ENCODE measurements at places on chromosomes 3 and 15. TPM values are rescaled to one million over a fixed set of nuclear protein-coding genes. Genes with fewer than 3 reads are reported as not detected.

DNA sequence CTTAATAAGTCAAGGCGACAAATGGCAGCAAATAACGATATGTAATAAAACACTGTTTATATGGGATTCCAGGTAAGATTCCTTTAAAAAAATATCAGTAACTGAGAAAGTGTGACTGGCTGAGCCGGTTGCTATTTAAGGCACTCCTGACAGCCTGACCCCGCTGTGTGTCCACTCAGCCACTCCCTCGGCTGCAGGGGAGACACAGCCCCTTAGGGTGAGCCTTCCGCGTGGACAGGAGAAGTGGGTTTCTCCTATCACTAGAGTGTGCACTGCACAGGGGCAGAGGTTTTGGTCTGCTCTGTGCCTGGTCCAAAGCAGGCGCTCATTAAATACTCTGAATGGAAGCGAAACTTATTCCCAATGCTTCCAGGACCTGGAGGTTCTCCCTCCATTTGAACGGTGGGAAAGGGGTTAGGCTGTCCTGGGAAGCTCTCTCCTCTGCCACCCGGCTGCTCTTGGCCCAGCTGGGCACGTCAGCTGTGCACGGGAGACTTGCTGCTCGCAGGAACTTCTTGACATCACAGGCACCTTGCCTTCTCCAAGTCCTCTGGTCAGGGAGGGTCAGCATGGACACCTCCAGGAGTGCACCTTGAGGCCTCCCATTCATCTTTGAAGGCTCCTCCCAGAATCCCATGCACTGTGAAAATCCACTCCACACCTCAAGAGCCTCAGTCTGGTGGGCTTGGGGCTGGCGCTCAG, 43.3 kb upstream of the SLCO2A1 start:
- H3K27me3 ChIP-seq = no peaks in the 10 kb centered on the region
- H3K36me3 ChIP-seq = no peaks in the 10 kb centered on the region
- no peaks in the 10 kb centered on the region for H3K4me1 ChIP-seq
- H3K27ac ChIP-seq = no peak overlapping the region
- no peak for DNase-seq

GRCh38 chr15:72198356-72199204, 993 bp upstream of the GRAMD2A start:
- H3K4me3 ChIP-seq = peak overlapping the region; percentile 51
- H3K36me3 ChIP-seq = peaks cover 53% of the 10 kb centered on the region
- H3K27ac ChIP-seq = no peak overlapping the region
- H3K4me1 ChIP-seq = peaks cover 16% of the 10 kb centered on the region
- DNase-seq = no peak

DNA sequence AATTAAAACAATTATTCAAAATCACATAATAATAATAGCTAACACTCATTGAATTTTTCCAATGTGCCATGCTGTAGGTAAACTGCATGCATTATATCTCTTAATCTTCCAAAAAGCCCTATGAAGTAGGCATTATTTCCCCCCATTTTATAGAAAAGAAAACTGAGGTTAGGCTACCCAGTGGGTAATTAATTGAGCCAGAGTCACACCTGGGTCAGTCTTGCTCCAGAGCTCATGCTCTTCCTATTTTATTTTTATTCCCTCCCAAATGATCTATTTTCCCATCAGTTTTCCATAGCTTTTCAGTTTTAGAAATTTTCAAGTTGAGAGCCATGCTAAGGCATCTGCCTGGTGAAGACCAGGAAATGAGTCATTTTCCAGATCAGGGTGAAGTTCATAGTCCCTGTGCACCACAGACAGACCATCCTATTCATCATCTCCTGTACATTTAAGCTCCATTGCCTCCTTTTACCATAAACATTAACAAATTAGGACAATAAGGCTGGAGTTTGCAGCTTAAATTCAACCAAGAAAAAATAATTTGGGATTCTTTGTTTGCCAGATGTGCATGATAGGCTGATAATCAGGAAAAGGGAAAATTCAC, 417.3 kb downstream of the OTOL1 start:
- H3K4me1 ChIP-seq = no peaks in the 10 kb centered on the region
- H3K27ac ChIP-seq = no peak overlapping the region
- no peak for DNase-seq

DNA sequence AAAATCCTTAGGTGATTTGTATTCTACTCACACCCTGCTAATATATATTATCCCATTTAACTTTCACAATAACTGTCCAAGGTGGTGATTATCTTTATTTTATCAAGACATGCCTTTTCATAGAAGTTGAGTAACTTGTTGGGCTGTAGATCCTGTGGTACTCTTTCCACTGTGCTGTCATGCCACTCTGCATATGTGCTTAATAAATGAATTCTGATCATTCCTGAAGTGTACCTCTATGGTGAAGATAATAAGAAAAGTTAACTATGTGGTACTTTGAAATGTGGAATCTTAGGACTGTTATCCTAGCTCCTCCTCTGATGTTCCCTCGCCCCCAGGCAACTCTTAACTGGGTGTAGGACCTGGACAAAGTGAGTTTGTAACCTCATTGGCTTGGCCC, 5.2 kb downstream of the SNRK start:
- peaks cover 48% of the 10 kb centered on the region for H3K36me3 ChIP-seq
- peaks cover 75% of the 10 kb centered on the region for H3K4me1 ChIP-seq
- H3K27me3 ChIP-seq = no peaks in the 10 kb centered on the region
- peak overlapping the region; percentile 73 for H3K27ac ChIP-seq
- H3K4me3 ChIP-seq = peak overlapping the region; percentile 92

DNA sequence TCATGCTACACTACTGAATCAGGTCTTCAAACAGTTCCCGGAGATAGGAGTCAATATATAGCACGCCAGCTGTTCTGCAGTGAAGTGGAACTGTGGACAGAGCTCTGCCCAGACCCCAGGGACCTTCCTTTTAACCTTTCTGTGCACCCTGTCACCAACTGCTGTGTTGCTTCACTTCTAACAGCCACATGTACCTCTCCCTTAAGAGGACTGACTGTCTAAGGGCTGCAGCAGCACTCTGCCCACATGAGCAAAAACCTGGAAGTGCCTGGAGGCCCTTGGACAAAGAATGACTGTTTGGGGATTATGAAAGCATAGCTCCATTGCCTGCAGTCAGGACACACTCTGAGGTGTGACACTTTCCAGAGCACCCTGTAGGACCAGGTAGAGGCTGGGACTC, 88.3 kb upstream of the CTNNB1 start:
- no peak overlapping the region for H3K4me3 ChIP-seq
- no peak for DNase-seq
- no peaks in the 10 kb centered on the region for H3K4me1 ChIP-seq
- H3K36me3 ChIP-seq = no peaks in the 10 kb centered on the region
- H3K27me3 ChIP-seq = peaks cover 3% of the 10 kb centered on the region

DNA sequence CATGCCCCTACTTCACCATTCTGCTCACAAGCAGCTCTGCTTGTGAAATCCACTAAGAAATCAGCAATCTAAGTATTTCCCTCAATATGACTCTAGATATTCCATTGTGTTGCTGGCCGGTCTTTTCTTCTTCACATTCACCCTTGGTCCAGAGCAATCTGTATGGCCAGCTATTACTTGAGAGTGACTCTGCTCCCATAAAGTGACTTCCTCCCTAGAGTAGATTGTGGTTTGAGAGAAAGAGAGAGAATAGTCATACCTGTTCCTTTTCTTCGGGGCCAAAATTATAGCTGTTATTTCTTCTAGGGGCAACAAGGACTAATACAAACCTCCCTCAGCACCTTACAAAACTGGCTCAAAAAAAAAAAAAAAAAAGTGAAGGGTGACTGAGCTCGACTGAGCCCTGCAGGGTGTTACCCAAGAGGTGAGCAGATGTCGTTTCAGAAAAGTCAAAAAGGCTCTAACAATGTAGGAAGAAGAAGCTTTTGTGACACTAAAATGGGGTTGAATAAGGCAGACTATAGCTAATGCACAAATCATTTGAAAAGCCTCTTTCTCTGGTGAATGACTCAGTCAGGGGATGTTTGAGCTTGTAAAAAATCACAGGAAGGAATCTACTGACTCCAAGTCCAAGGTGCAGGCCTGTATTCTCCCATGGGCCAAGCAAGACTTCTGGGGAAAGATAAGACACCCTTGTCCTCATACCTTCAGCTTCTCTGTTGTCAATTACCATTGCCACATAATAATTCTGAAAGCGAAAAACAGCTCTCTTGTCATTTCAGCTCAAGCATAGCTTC, 161.0 kb upstream of the SLC24A5 start:
- no peak overlapping the region for H3K4me3 ChIP-seq
- no peaks in the 10 kb centered on the region for H3K36me3 ChIP-seq
- peaks cover 12% of the 10 kb centered on the region for H3K4me1 ChIP-seq
- peaks cover 5% of the 10 kb centered on the region for H3K27me3 ChIP-seq
- no peak for DNase-seq

DNA sequence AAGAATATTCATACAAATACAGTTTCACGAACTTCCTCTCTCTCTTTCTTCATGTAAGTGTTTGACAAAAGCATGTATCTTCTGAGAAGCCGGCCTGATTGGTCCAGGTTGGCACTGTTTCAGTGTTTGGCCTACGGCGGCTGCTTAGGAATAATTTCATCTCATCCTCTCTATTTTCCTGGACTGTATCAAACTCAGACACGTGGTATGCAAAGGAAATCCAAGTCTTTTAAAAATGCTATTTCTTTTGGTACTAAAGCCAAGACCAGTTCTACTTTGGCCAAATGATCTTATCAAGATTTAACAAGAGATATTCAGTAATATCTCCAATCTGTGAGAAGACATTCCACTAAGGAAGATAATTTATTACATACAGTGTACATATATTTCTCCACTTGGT, 152.8 kb downstream of the TIGIT start:
- peaks cover 2% of the 10 kb centered on the region for H3K27me3 ChIP-seq
- no peak overlapping the region for H3K27ac ChIP-seq
- no peak for DNase-seq
- no peaks in the 10 kb centered on the region for H3K4me1 ChIP-seq

DNA sequence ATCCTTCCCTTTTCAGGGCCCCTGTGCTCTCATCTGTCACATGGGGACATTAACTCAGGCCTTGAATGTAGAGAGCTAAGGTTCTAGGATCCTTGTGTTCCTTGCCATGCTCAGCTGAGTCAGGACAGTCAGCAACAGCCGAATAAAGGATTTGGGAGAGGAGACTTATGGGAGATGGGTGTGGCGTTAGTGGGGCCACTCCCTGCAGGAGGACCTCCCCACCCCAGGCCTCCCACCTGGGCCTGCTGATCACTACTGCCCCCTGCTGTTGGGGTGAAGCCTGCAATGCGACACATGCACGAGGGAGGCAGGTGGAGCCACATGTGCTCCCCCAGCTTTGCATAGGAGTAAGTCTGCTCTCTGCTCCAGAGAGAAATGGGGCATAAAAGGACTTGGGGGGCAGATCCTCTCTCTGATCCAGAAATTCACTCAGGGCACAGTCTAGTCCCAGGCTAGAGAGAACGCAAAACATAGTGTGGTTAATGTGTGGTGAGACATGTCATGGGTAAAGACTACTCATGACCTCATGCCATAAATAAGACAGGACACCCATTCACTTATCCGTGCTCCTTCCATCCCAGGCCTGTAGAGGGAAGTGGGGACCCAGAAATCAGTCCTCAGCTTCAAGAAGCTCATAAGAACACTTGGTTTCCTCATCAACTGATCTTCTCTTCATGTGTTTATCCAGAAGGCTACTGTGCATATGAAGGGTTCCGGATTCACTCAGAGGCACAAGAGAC, 19.4 kb downstream of the RBP1 start:
- H3K27ac ChIP-seq = no peak overlapping the region
- no peak for DNase-seq
- H3K4me3 ChIP-seq = no peak overlapping the region
- H3K4me1 ChIP-seq = no peaks in the 10 kb centered on the region
- H3K27me3 ChIP-seq = no peaks in the 10 kb centered on the region
- H3K36me3 ChIP-seq = no peaks in the 10 kb centered on the region

The BCL2A1 gene
- total RNA-seq = 23.1 TPM

The AGBL1 gene
- not detected for total RNA-seq
